Stimulated activated CD8-positive, alpha-beta memory T cell treated with anti-CD3 and anti-CD28 coated beads, Interleukin-7, amount 100 ng/mL, for 1 hour (primary cell): ENCODE measurements at places on chromosomes 13 and 19.

DNA sequence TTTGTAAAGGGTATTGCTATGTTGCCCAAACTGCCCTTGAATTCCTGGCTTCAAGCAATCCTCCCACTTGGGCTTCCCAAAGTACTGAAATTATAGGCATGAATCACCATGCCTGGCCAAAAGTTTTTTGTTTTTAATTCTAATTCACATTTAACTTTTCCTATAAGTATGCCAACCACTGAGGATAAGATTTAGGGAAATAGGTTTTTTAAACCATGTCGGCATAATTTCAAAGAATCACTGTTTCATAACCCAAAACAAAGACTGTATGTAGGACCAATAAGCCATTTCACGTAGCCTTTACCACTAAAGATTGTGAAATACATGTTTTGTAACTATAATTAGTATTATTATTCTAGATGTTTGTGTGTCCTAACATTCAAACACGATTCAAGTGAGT is 8.2 kb downstream of the ZDHHC20 start:
- DNase-seq, result no peak

GRCh38 chr19:33375837-33376159 is 2.3 kb downstream of the CEBPG start:
- DNase-seq, result no peak

DNA sequence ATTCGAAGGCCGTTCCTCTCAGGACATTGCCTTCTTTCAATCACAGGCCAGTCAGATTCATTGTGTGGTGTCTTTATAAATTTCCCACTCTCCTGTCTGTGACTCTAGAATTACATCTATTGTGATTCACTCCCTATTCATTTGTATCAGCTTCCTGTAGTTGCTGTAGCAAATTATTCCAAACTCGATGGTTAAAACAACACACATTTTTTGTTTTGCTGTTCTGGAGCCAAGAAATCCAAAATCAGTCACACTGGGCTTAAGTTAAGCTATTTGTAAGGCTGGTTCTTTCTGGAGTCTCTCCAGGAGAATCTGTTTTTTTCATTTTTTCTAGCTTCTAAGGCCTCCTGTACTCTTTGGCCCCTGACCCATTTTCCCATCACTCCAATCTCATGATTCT is 1487.0 kb upstream of the SLC10A2 start:
- DNase-seq, result no peak

DNA sequence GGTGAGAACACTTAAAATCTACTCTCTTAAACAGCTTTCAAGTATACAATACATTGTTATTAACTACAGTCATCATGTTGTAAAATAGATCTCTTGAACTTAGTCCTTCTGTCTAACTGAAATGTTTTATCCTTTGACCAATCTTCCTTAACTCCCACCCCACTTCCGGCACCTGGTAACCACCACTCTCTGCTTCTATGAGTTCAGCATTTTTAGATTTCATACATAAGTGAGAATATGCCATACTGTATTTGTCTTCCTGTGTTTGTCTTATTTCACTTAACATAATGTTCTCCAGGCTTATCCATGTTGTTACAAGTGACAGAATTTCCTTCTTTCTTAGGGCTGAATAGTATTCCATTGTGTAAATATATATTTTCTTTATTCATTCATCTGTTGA is 144.1 kb upstream of the TRPC4 start:
- DNase-seq, result no peak

- DNase-seq, result no peak
These were observed 872.7 kb downstream of the PCDH9 start for GRCh38 chr13:66357463-66357862.

GRCh38 chr19:1590641-1591397 is 1.8 kb downstream of the MBD3 start:
- no peak for DNase-seq

DNA sequence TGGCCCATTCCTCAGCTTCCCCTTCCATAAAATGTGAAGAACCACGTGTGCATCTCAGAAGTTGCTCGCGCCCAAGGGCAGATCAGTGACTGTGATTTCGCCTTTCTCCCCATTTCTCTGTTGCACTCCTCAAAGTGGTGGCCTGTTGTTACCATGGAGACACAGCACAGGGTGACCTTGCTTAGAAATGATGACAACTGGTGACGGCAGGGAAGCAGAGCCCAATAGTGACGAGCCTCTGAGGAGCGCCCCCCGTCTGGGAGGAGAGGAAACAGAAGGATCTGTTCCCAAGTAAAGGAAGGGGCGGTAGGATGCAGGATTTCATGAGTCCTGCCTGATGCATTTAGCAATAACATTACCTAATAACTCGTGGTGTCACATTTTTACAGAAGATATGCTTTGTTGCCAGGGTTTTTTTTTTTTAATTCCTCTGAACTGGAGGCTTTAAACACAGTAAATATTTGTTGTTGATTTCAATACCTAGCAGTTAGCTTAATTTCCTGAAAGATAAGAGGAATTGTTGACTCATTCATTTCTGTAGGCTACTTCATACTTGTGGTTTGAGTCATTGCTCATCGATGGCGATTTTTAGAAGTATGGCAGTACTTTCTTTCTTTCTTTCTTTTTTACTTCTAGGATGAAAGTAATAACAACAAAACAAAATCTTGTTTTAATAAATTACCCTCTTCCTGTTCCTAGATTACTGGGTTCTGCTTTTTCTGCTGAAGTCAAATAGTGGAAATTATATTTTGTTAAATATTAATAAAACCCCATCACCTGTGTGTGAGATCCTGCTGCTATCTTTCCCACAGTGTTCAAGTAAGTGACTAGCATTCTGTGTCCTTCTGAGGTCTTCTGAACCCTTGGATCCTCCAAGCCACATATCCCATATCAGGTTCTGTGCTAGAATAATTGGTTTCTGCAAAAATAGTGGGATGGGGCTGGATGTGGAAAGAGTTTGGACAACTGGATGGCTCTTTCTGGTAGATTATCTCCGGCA is 36.0 kb downstream of the MBNL2 start:
- no peak for DNase-seq

DNA sequence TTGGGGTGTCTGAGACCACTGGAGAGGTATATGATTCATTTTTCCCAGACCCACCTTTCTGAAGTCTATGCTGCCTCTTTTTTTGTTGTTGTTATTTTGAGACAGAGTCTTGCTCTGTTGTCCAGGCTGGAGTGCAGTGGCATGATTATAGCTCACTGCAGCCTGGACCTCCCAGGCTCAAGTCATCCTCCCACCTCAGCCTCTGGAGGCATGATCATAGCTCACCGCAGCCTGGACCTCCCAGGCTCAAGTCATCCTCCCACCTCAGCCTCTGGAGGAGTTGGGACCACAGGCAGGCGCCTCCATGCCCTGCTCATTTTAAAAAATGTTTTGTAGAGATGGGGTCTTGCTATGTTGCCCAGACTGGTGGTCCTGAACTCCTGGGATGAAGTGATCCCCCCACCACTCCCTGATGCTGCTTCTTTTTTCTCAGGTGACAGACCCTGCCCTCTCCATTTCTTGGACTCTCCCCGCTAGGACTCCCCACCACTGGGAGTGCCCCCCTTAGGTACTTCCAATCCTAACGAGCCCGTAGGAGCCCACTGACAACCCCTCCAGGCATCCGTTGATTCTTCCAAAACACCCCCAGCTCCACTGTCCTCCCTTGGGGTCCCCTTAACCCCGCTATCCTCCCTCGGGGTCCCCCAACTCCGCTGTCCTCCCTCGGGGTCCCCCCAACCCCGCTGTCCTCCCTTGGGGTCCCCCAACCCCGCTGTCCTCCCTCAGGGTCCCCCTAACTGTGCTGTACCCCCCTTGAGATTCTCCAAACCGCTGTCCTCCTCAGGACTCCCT is 45.4 kb downstream of the ARHGEF18 start:
- DNase-seq, result no peak
